ENCODE measurements at places on chromosomes 12 and 14.
A peak's percentile ranks its signal among the peaks of the same experiment; 100 is the strongest.

DNA sequence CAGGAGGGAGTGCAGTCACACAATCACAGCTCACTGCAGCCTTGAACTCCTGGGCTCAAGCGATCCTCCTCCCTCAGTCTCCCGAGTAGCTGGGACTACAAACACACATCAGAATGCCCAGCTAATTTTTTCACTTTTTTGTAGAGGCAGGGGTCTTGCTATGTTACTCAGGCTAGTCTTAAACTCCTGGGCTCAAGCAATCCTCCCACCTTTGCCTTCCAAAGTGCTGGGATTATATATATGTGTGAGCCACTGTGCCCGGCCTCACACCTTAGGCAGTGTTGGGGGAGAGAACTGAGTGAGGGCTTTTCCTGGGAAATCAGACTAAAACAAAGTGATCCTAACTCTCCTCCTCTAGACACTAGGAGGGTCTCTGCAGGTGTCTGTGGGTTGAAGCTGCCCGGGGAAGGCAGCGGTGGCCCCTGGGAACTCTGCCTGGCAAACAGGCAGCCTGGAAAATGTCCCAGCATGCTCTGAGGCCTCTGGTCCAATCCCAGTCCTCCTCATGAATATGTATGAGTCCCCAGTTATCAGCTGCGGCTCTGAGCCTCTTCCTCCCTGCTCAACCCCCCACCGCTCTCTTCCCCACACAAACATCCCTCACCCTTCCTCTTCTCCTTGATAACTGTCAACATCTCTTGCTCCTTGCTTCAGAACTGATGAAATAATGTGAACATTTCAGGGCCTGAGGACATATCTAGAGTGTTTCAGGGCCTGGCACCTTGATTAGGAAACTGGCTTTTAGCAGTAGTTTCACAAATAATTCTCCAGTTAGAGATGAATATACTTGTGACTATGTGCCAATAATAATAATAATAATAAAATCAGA is 7.9 kb upstream of the NAA25 start:
- peak; percentile 55 for DNase-seq

DNA sequence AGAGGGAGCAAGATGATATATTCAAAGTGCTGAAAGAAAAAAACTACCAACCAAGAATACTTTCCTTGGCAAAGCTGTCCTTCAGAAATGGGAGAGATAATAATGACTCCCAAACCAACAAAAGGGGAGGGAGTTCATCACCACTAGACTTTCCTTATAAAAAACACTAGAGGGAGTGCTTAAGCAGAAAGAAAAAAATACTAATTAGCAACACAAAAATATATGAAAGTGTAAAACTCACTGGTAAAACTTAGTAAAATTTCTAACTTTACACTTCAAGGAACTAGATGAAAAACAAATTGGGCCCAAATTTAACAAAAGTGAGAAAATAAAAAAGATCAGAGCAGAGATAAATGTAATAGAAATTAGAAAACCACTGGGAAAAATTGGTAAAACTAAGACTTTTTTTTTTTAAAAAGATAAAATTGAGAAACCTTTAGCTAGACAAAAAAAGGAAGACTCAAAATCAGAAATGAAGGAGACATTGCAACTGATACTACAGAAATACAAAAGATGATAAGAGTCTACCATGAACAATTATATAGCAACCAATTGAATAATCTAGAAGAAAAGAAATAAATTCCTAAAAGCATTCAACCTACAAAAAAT is 60.4 kb upstream of the FAR2 start:
- peak; percentile 20 for DNase-seq

DNA sequence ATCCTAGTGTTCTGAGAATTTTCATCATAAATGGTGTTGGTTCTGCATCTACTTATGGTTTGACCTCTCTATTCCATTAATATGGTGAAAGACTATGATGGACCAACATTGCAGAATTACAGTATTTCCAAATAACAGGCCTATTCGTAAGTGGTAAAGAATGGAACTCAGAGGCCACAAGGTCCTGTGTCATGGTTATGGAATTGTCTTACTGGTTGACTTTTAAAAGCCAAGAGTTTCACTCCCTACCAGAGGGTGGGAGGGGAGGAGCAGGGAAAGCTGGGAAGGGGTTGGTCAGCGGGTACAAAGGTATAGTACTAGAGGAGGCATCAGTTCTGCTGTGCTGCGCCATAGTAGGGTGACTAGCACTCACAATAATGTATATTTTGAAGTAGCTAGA is 153.4 kb downstream of the TMEM132D start:
- DNase-seq: no peak

DNA sequence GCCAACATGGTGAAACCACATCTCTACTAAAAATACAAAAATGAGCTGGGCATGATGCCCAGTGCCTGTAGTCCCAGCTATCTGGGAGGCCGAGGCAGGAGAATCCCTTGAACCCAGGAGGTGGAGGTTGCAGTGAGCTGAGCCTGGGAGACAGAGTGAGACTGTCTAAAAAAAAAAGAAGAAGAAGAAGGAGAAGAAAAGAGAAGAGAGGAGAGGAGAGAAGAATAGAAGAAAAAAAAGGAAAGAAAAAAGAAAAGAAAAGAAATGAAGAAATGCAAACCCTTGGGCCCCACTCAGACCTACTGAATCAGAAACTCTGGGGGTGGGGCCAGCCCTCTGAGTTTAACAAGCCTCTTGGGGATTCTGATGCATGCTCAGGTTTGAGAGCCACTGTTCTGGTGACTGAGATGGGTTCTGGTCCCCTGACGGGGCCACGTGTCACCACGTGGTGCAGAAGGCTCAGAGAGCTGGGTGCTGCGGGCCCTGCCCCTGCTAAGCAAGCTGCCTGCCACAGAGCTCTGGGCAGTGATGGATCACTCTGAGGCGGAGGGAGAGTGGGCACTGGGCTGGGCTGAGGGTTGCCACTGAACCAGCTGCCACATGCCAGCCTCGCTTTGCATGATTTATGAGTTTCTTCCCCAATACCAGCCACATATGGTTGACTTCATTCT is 37.5 kb downstream of the ERH start:
- DNase-seq: no peak

DNA sequence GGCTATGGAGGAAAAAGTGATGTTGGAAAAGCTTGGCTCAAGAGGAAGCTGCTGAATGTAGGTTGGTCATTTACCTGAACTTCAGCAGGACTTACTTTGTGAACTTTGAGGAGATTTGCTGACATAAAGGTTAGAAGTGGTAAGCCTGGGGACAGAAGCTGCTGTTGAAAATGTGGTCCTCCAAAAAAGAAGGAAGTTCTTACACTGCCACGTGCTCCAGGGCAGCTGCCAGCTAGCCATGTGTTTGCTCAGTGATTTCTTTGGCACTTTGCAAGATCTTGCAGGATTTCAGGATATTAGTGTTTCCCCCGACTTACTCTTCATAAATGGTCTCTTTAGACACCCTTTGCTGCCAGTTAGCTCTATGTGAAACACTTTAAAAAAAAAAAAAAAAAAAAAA is 14.8 kb upstream of the DYRK2 start:
- DNase-seq: no peak

GRCh38 chr12:110686294-110686903 is 2.5 kb downstream of the HVCN1 start:
- no peak for DNase-seq

- peak; percentile 40 for DNase-seq
Observed at GRCh38 chr14:103398427-103399195, 13.4 kb downstream of the MARK3 start.

GRCh38 chr14:74261288-74261687 is 22.0 kb downstream of the VSX2 start:
- no peak for DNase-seq

DNA sequence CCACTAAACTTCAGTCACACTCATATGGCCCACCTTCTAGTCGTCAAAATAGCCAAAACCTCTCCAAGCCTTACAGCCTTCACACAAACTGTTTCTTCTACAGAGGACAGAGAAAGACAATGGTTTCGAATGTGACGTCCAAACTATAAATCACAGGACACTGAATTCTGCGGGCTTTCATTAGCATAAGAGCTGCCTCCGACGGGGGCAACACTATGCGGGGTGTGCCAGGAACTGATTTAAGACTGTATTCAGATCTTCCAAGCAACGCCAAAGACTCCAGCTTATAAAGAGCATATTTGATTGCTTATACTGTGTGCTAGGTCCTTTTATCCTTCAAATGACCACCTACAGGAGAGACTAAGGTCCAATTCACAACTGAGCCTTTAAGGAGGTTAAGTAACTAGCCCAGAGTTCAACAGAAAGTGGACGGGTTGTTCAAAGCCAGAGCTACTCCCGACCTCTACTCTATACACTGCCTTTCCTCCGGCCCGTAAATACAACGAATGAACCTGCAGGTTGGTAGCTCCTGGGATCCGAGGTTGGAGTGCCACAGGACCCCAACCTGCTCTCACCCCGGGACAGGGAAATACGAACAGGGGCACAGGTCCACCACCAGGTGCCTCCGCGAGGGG is 575 bp downstream of the L2HGDH start:
- no peak for DNase-seq

- no peak for DNase-seq
Observed at GRCh38 chr14:68842298-68842697, 49.4 kb upstream of the ZFP36L1 start.

Data from AG10803 (cell line).